ENCODE measurements at places on chromosomes 5 and 9.
A peak's percentile ranks its signal among the peaks of the same experiment; 100 is the strongest.

DNA sequence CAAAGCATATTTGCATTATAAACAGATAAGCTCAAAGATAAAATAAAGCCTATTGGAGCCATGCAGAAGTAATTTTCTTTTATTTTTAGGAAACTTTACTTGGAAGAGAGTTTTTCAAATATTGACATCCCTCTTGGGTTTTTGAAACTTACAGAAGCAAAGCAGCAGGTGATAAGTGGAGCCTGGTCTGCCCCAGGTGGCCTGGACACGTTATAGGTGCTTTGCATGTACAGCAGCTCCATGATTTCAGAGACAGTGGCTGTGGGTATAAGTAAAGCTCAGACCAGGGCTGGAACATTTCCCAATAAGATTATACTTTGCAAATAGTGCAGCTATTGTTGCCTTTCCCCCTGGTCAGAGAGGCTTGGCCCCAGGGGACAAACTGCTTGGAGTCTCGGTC is 51.5 kb downstream of the CCDC192 start:
- no peak for DNase-seq

DNA sequence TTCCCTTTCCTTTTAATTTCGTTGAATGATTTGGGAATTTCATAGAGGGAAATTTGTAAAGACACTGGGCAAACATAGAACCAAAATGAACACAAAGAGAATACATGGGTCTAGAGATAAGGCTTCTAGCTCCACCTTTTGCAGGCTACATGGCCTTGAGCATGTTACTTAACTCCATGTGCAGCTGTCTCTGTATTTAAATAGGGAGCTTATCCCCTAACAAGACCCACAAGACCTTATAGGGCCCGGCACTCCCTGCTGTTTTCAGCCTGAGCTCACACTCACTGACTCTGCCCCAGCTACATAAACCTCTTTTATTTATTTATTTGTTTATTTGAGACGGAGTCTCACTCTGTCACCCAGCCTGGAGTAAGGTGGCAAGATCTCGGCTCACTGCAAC is 30.6 kb upstream of the TLE1 start:
- peak; percentile 67 for DNase-seq

- no peak for DNase-seq
These were observed 32.2 kb downstream of the NMUR2 start for GRCh38 chr5:152372875-152373274.

GRCh38 chr5:84231433-84231832 is 153.2 kb downstream of the EDIL3 start:
- DNase-seq = no peak

GRCh38 chr9:2210201-2210600 is 195.1 kb downstream of the SMARCA2 start:
- no peak for DNase-seq

DNA sequence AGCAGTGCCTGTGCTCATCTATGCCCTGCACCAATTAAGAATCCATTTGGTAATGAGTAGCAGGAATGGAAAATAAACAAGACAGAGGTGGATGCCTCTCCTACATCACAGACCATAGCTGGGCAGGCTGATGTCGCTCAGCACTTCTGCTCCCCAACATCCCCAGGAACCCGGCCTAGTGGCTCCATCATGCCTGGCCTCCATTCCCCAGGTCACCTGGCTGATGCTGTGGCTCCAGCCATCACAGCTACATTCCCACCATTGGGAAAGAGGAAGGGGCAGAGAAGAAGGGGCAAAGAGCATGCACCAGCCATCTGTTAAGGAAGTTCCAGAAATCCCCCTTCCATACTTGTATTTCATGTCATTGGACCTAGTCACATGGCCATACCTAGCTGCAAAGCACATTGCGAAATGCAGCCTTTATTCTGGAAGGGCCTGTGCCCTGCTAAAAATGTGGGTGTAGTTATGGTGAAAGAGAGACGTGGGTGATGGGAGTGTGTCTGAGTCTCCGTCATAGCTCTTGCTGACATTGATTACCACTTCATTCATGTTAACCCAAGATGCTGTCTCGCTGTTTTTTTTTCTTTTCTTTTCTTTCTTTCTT is 86.1 kb upstream of the ADAMTS2 start:
- no peak for DNase-seq

- DNase-seq = no peak
These were observed 84.5 kb downstream of the SLC1A1 start for GRCh38 chr9:4574657-4575243.

DNA sequence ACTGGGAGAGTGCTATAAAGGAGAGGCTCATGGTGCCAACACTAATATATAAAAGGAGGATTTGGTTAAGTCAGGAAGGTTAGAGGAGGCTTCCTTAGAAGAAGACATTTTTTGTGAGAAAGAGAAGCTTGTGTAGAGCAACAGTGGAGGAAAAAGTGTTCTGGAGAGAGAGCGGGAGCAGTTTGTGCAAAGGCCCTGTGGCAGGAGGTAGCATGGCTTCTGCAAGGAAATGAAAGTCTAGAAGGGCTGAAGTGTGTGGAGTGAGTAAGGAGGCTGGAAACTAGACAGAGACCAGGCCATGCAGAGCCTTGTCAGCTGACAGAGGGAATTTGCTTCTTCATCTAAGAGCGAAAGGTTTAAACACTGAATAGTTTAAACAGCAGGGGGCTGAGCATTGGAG is 64.4 kb upstream of the ARAP3 start:
- no peak for DNase-seq

- no peak for DNase-seq
These were observed 25.6 kb upstream of the TUSC1 start for GRCh38 chr9:25703701-25704357.

GRCh38 chr5:15601274-15601673 is 101.3 kb downstream of the FBXL7 start:
- DNase-seq = peak; percentile 73

- no peak for DNase-seq
These were observed 23.3 kb upstream of the MEGF9 start for GRCh38 chr9:120737416-120738165.

DNA sequence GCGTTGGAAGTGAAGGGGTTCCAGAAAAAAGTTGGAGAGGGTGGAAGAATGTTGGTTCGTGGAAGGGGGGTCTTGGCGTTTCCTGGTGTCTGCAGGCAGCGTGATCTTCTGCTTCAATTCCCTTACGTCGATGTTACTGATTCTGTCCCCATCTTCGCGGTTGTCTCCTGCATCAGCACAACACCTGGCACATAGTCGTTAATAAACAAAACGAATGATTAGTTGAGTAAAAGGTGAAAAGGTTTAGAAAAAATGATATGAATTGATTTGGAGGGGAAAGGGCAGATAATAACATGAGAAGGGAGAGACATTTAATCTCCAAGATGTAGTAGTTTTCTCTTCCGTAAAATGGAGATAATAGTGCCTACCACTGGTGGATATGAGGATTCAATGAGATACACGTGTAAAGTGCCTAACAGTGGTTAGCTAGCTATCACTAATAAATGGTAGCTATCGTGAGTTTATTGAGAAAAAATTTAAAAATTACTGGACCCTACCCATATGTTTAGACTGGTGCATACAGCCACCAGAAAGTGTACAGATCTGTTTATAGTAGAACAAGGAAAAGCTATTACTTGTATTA is 556 bp downstream of the MTREX start:
- DNase-seq = peak; percentile 31

GRCh38 chr9:38334234-38334633 is 58.3 kb upstream of the ALDH1B1 start:
- no peak for DNase-seq

DNA sequence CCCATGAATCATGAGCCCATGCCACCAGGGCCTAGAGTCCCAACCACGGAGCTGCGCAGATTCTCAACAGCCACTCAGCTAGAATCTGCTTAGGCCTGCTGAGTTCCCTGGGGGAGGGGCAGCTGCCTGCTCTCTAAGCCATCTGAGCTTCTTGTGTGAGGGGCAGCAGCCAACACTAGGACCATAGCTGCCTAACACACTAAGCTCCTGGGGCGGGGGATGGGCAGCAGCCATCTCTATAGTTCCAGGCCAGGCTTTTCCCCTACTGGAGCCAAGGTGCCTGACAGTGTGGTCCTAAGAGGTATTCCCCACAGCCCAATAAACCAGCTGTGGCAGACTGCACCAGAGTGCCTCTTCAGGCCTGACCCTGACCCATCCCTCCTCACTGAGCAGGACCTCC is 255.9 kb upstream of the ACO1 start:
- DNase-seq = no peak

- DNase-seq = no peak
These were observed 101.7 kb upstream of the SARDH start for GRCh38 chr9:133839822-133840329.

- no peak for DNase-seq
These were observed 145.9 kb upstream of the IRX2 start for GRCh38 chr5:2897276-2897961.

DNA sequence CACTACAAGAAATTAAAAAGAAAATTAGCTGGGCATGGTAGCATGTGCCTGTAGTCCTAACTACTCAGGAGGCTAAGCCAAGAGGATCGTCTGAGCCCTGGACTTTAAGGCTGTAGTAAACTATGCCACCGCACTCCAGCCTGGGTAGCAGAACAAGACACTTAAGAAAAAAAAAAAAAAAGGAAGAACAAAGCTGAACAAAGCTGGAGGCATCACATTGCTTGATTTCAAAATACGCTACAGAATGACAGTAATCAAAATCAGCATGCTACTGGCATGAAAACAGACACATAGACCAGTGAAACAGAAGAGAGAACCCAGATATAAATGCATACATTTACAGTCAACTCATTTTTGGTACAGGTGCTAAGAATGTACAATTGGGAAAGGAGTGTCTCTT is 14.5 kb upstream of the OTULIN start:
- no peak for DNase-seq

- DNase-seq = no peak
These were observed 615.8 kb downstream of the BNC2 start for GRCh38 chr9:16254674-16255073.

DNA sequence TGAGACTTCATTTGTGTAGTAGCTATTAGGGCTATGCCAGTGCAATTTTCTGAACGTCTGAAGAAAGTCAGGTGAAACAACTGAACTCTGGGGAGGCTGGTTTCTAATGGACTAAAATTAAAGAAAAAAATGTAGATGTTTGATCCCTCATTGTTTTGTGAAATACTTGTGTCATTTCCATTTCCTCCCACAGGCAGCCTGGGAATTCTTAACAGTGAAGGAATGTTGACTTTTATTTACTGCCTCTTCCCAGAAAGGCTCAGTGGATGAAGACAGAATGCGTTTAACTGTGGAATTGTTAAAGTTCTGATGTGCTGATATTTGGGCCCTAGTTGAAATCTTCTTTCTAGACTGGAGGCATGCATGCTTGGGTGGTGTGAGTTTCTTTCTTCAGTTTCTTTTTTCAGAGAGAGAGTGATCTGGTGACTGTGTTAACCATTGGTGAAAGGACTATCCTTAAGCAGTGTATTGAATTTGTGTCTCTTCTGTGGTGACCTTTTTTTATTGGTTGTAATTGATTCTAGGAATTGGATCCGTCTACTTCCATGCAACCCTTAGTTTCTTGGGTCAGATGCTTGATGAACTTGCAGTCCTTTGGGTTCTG is 15.5 kb downstream of the ACER2 start:
- no peak for DNase-seq

DNA sequence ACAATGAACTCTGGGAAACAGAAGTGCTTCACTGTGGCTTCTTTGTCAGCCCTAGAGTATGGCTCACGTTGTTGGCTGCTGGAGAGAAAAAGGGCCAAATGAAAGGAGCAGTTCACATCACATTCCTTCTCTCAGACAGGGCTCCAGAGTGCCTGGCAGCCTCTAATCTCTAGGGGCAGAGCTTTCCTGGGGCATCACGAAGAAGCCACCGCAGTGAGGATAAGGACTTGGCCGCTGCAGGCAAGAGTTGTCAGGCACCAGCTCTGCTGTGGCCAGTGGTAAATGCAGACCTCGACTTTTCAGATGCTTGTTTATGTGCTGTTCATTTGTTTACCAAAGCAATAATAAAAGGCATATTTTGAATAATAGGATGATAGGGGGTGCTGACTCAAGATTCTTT is 227.2 kb downstream of the ICE1 start:
- no peak for DNase-seq

DNA sequence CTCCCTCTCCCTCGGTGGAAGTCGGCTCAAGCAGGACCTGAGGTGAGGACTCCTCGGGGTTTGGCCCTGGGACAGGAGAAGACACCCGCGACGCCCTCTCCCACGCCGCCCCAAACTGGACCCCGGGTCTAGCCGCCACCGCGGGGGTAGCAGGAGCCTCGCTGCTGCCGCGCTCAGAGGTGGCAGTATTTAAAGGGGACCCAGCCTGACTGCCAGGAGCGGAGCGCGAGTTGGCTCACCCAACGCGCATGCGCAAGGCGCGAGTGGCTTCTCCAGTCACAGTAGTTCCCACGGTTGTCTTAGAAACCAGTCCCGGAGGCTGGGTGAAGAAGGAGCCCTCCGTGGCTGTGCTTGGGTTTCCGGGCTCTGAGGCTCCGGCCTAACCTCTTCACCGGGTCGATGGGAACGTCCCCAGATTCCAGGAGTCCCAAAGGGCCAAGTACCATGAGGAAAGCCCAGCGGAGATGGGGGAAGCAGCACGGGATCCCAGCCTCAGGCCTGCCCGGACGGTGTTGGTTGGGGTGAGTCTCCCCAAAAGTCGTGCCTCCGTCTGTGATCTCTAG is 477.8 kb downstream of the SPATA31A7 start:
- no peak for DNase-seq

Measured in myocyte (in vitro differentiated cells).